ENCODE measurements at places on chromosomes 4 and X.

DNA sequence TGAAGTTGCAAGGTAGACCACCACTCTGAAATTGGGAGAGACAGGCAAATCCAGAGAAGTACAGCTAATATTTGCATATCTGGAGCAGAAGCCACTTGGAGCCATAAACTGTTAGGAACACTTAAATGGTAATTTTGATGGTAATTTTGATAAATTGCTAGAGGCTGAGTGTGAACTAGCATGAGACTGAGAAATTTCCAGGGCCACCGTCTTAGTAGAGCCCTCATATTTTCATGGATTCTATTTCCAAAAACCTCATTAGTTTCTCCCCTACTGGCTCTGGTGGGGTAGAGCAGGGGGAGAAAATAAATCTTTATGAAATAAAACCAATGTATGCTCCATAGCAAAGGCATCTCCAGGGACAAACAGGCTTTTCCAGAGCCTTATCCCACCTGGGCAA lies 429.4 kb upstream of the DIPK2B start:
- no peak for DNase-seq

- DNase-seq = no peak
Measured at GRCh38 chr4:38672397-38673129, 8.6 kb downstream of the KLF3 start.

- no peak for DNase-seq
Measured at GRCh38 chr4:118287711-118288451, 64.9 kb downstream of the PRSS12 start.

DNA sequence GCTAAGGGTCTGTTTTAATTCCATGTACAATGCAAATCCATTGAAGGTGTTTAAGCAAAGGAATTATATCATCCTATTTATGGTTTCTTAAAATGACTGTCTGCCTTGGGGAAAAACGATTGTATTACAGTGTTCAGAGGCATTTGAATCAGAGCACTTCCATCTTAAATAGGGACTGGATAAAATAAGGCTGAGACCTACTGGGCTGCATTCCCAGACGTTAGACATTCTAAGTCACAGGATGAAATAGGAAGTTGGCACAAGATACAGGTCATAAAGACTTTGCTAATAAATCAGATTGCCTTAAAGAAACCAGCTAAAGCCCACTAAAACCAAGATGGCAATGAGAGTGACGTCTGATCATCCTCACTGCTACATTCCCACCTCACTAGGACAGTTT lies 1167.2 kb upstream of the PABPC4L start:
- DNase-seq = no peak

GRCh38 chr4:152331042-152331441 lies 204.8 kb downstream of the FBXW7 start:
- no peak for DNase-seq

GRCh38 chrX:69616457-69617203 lies 717 bp downstream of the EDA start:
- no peak for DNase-seq

- no peak for DNase-seq
Measured at GRCh38 chrX:48911412-48912182, at the start of gene SLC35A2. SLC35A2 (minus strand) TSS chrX:48911646; CDS start chrX:48911636, 10 bp downstream.

- DNase-seq = no peak
Measured at GRCh38 chr4:37719021-37719420, 32.8 kb upstream of the RELL1 start.

DNA sequence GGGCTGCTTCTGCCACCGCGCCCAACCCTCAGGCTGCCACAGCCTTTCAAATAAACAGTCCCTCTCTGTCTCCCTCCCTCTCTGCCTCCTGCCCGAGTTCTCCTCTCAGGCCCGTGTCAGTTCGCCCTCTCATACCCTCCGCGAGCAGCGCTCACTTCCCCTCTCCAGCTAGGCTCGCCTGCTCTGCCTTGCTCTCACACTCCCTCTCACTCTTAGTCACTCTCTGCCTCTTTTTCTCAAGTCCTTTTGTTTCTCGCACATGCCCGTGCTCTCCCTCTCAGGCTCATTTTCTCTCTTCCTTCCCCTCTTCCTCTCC lies 3.2 kb downstream of the EFNB1 start:
- DNase-seq = no peak

- no peak for DNase-seq
Measured at GRCh38 chr4:8617486-8618040, 25.0 kb downstream of the CPZ start.

DNA sequence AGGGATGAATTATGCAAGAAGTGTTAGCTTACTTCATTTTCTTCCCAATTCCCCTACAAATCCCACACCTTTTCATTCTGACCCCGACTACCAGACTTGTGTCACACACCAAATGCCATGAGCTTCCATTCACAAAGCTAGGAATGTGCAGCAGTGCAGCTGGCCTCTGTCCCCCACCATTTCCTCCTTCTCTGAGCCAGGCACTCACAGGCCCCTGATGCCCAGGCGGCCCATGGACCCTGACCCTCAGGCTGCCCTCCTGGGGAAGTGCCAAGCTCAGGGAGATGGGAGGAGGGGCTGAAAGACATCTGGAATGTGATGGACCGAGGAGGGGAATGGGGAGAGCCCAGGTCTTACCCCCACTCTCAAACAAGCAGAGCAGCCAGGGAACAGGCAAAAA lies 67.0 kb upstream of the BCOR start:
- no peak for DNase-seq

DNA sequence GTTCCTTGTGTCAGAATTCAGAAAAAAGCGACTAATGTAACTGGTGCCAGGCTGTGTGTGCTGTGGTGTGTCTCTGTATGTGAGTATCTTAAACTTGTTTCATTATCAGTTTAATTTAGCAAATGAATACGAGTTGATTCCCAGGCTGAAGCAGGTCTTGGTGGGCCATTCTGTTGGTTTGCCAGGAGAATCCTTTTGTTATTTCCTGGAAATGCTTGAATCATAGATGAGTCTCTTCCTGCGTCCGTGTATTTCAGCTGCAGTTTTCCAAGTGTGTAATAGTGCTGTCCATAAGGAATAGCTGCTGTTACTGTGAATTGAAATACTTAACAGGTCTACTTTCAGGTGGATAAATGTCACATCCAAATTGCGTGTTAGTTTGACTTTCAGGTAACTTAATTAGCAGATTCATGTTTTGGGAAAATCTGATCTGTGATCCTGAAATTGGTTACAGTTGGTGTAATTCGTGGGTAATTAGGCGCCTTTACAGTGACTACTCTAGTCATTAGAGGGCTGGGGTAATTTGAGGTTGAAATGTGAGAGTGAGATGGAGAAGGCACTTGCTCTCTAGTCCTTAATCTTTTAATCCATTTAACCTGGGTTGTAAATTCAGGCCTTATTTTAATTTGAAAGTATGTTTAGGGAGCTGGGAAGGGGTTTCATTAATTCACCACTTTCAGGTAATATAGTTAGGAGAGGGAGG lies 23.8 kb downstream of the TMEM131L start:
- DNase-seq = no peak

DNA sequence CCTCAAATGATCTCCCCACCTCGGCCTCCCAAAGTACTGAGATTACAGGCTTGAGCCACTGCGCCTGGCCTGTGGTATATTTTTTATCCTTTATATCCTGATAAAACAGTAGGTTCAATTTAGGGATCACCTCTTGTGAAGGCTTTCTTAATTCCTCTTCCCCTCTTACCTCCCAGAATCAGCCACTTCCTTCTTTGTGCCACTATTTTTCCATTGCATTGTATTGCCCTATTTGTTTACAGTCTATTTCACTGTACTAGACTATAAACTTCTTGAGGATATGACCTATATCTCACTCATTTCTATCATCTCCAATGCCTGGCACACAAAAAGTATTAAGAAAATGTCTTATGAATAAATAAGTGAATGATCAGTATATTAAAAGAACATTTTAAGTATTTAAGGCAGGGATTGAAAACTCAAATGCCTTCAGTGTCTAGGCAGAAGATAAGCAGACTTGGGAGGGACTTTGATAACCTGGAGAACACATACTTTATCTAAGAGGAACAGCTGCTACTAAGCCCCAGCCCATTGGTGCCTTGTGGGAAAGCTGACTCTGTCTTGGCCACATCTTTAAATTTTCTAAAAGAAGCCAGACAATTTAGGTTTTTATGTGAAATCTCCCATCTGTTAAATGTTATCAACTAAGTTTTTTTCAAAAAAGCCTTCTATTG lies 82.3 kb upstream of the OGT start:
- no peak for DNase-seq
